ENCODE measurements at places on chromosomes 1 and 21.

DNA sequence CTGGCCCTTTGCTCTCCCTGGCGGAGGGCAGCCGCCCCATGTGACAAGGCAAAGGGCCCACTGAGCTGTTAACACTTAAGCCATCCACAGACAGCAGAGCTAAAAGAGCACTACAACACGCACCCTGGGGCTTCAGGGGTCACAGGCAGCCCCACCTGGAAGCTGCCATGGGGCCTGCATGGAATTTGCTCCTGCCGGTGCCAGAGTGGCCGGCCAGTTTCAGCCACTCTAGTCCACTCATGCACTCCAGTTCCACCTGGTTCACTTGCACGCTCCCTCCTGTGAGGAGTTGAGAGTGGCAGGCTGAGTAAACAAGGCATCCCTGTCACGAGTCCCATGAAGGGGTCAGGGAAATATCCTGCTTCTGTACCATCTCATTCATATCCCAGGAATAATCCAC is 55.3 kb downstream of the RIMS3 start:
- DNase-seq: no peak

DNA sequence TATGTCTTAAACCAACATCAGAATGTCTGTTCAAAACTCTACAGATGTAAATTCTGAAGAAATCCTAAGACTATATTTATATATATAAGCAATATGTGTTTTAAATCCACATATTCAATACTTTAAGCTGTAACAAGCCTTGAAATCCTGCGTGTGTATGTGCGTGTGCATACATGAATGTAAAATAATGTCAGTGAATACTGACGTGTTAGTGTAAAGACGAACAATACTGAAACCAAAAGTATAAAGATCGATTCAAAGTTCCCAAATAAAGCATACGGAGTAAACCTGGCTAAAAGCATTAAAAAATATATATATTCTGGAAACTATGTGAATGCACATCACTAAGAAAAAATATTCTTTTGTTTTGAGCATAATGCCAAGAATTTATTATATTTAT is 668.6 kb upstream of the NCAM2 start:
- DNase-seq: no peak

DNA sequence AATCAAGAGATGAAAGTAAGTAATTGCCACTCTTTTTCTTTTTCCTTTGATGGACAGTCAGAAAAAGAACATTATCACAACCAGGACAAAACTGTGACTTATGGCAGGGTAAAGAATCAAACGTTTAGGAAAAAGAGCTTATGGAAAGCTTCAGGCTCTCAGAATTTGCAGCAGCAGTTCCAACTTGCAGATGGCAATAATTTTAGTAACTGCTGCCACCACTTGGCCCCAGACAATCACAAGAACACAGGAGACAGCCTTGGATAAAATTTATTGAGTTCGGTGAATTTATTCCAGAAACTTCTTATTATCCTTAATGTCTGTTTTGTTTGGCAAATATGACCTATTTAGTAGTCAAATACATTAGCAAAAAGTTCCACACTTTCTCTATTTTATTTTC is 804.4 kb downstream of the BRINP3 start:
- DNase-seq: no peak

DNA sequence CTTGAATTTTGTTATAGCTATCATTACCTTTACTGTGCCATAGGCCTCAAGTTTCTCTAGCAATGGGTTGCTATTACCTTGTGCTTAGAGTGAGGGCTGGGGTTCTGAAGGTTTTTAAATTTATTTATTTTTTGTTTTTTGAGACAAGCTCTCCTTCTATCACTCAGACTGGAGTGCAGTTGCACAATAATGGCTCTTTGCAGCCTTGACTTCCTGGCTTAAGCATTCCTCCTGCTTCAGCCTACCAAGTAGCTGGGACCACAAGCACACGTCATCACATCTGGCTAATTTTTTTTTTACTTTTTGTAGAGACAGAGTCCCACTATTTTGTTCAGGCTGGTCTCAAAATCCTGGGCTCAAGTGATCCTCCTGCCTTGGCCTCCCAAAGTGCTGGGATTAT is 41.5 kb downstream of the SNX27 start:
- no peak for DNase-seq

GRCh38 chr1:234862944-234863515 is 253.1 kb upstream of the IRF2BP2 start:
- DNase-seq: no peak

Data from stimulated activated CD8-positive, alpha-beta memory T cell treated with anti-CD3 and anti-CD28 coated beads, Interleukin-7, amount 100 ng/mL, for 4 hours (primary cell).